RWPE1 (cell line): ENCODE measurements at places on chromosomes 2 and 18.

DNA sequence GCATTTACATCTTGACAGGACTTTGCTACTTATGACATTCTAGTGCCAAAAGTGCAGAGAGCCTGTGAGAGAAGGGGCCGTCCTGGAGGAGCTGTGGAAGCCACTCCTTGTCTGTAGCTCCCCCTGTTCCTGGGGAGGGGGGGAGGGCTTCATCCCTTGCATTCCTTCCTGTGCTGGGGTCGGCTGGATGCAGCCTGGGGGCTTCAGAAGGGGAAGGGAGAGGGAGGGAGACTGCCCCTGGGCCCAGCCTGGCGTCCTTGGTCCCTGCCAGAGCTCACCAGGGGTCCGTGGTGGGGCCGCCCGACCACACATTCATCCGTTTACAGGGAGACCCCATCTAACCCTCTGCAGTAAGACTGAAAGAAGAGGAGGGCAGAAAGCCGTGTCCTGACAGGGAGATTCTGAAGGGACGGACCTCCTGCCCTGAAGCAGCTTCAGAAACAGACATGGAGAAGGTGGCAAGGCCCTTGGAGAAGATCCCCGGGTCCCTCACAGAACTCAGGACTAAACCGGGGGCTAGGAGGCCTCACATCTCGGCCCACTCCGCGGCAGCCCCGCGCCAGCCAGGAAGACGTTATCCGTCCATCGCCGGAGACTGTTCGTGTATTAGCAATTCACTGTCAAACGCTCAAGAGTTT lies 258.3 kb upstream of the SALL3 start:
- no peak for DNase-seq

DNA sequence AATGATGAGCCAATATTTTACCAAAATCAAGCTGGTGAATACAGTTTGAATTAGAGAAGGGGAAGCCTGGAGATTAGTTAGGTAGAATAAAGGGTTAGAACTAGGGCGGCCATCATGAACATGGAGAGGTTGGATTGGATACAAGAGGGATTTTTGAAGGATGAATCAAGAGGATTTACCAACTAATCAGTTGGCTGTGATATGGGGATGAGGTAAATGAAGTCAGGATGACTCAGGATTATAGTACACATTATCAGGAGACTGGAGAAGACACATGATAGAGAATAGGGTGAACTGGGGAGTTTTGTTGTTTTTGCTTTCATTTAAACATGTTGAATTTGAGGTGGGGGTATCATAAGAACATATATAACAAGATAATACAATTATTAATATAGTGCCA lies 73.8 kb upstream of the PROKR1 start:
- no peak for DNase-seq

- no peak for DNase-seq
Observed at GRCh38 chr2:182366628-182367027, 60.2 kb downstream of the PDE1A start.

DNA sequence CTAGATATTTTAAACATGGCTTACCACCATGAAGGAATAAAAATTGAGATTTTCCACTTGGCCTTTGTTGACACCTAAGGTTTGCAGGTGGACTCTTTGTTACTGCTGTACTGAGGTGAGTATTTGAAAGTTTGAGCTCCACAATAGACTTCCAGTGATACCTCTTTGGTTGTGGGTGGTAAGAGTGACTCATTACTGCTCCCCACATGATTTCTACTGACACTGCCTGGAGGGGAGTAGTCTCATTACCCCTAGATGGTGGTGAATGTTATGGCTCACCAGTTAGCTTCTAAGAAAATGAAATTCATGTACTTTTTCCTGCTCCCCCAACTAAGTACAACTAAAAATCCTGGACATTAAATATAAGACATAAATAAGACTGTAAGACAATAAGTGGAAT lies 1183.1 kb upstream of the TMEFF2 start:
- no peak for DNase-seq

DNA sequence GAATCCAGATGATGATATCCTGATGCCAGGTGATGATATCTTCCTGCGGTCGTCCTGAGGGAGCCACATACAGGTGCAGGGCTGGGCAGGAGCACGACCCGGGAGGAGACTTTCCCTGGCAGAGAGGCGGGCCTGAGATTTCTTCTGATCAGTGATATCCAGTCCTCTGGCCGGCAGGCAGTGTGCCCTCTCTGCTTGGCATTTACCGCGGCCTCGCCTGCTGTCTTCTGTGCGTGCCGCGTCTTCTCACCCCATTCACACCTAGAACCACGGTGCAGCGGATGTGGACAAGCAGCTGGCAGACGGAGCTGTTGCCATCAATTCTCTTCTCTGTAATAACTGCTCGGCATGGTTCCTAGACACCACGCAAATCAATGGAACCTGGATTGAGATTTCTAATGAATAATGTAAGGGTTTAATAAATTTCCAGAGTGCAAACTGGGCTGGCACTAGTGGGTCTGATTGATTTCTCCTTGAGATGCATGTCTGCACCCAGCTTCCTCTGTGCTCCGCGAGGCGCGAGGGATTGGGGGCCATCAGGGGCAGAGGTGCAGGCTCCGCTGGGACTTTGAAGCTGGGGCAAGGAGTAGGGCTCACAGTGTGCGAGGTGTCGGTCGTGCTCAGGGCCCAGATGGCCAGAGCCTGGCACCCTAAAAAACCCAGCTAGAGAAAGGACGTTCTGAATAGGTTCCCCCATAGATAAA lies 208.9 kb upstream of the HDAC4 start:
- DNase-seq = no peak

DNA sequence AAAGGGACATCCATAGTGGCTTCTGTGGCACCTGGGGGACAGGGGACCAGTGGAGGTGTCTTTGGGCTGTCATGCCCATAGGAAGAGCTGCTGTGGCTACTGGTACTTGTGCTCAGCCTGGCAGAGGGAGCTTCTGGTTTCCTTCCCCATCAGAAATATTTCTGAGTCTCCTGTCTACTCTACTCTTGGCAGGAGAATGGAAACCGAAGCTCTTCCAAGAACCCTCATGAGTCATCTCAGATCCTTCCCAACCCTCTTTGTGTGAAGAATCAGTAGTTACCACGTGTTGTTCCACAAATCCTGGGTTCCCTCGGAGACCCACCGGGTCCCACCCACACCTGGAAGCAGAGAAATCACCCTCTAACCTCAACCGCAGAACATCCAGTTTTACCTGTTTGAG lies 234.9 kb downstream of the FHOD3 start:
- peak; percentile 1 for DNase-seq

DNA sequence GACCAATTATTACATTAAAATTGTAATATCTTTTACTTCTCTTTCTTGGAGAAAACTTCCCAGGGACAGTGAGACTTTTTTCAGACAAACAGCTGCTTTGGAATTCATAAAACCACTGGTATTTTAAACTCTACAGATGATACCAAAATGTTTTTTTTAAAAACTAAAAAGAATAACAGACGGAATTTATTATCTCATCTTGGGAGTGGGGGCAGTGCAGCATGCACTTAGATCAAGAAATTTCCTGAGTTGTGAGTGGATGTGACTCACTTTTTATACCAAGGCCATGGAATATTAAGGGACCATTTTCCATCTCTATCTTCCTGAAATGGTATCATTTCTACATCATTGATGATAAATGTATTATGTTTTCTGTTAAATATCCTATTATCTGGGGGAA lies 422.8 kb upstream of the HNRNPA3 start:
- no peak for DNase-seq

DNA sequence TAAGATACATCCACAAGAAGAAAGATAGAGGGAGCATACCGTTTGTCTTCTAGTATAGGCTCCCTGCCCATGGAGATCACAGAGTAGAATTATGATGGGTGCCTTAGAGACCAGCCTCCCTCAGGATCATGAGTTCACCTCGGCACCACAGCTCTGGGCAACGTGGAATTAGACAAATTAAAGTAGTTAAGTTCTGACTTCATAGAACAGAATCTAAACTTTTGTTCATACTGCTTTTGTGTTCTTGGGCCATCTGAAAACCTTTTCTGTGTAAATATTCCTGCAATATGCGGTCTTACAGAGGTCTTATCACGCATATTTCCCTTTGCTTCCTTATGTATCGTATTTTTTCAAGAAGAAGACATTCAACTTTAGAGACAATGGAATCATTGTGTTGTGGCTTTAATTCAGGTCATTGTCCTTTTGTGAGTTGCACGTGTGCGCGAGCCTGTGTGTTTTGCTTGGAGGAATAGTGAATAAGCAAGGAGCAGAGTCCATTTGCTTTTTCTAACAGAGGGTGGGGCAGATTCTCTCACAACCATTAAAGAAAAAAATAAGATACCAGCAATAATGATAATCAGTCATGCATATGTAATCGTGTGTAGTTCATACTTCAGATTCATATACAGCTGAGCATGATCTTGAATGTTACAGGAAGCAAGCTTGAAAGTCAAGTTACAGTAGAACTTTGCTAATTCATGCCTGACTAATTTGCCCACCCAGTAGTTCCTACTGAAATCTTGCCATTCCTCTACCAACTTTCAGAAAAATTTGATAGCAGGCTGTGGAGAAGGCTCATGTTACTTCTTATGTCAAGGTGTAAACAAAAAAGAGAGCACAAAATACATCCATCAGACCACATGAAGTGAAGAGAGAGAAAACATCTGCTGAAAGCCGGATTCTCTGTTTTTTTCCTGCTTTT lies 243.6 kb downstream of the NEDD4L start:
- DNase-seq = no peak

DNA sequence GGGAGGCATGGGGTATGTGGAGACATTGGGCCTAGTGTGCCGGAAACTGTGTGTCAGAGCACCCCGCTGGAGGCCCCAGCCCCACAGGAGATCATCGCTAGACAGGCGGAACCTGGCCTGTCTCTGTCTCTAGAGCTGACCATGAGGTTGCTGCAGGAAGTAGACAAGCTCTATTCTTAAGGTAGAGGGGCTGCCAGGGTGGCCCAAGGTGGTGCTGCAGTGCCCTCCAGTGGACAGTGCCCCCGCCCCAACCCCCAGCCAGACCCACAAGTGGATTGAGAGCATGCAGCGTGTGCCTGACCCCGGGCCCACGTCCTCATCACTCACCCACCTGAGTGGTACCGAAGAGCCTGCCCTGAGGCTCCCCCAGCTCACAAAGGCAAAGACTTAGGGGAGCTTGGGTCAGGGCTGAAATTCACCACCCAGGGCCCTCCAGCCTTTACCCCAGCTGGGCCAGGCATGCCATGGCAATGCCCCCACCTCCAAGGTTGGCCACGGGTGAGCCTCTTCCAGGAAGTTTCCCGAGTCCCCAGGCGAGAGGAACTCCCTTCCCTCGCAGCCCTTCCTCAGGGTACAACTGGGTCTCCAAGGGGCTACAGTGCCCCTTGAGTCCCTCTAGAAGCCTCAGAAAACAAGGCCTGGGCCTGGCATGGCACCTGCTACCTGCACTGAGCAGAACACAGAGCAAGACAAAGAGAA lies 155.0 kb downstream of the TTC32 start:
- DNase-seq = peak; percentile 25

DNA sequence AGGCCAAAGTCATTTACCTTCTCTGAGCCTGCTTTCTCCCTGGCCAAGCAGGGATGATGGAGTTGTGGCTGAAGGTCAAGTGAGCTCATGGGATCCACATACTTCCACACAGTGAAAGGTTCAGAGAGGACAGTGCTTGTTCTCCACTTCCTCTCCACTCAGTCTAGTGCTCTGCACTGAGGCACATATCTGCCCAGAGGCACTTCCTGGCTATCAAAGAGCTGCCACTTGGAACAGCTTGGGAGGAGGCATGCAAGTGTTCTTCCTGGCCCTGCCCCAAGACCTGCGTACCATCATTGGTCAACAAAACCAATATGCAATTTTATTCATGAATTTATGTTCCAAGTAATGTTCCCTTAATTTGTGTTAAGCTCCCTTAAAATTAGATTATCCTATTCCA lies 71.9 kb downstream of the RNF152 start:
- no peak for DNase-seq

DNA sequence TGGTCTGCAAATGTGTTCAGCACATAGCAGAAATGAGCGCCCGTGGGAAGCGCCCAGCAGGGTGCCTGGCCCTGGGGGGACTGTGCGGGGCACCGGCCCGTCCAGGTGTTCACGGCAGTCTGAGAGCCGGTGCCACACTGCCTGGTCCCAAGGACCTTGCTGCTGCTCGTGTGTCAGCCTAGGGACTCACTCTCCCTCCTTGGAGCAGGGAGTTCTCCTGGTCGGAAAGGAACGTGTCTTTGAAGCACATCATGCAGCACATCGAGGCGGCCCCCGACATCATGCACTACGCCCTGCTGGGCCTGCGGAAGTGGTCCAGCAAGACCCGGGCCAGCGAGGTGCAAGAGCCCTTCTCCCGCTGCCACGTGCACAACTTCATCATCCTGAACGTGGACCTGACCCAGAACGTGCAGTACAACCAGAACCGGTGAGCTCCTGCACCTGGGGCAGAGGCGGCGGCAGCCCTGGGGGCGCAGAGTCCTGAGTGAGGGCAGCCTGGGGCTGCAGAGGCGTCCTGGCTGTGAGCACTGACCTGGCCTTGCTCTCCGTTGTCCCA lies 36.0 kb downstream of the NTSR2 start:
- no peak for DNase-seq

GRCh38 chr18:62175521-62175920 lies 11.3 kb downstream of the PIGN start:
- DNase-seq = no peak

GRCh38 chr2:188013767-188014166 lies 277.9 kb upstream of the GULP1 start:
- DNase-seq = no peak

DNA sequence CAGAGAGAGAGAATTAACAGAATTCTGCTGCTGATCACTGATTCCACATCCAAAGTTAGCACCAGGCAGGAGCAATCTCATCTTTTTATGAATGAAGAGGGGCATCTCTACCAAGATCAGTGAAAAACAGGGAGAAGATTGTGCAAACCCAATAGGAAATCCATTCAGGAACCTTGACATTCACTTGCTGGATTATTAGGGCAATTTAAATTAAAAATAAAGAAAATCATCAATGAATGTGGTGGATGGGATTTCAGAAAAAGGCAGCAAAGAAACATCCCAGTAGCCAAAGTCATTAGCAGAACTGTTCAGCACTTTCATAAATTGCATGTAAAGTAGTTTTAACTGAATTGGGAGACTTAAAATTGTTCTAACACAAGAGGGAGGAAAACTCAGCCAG lies 423.2 kb downstream of the TGIF1 start:
- DNase-seq = no peak

DNA sequence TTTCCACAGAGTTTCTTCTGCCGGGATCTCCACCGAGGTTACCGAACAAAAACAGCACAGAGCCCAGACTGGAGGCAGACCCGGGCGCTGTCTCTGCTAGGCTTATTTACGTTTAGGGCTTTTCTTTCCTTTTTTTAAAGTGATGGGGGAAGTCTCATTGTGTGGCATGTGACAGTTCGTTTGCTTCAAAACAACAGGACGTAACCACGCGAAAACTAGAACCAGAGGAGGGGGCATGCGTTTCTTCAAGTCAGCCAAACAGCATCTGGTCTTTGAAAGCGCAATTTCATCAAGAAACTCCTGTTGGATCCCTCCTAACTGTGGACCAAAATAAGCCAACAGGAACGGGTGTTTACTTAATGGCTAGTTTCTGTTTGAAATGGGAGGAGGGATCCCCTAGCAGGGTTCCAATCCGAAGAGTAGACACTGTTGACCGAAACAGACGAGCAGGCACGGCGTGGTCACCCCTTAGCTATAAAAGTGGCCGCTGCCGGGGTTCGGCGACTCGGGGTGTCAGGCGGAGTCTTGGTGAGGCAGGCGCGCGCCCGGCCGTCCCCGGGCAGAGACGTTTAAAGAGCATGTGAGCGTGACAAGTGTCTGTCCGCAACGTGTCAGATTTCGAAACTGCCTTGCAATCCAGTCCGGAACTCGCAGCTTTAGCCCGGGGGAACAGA lies 997 bp upstream of the TGIF1 start:
- DNase-seq = no peak

GRCh38 chr2:15654727-15655073 lies 63.0 kb downstream of the DDX1 start:
- DNase-seq = no peak
